Tibial artery (tissue), 4 donors: ENCODE measurements at places on chromosomes 11 and 22.

DNA sequence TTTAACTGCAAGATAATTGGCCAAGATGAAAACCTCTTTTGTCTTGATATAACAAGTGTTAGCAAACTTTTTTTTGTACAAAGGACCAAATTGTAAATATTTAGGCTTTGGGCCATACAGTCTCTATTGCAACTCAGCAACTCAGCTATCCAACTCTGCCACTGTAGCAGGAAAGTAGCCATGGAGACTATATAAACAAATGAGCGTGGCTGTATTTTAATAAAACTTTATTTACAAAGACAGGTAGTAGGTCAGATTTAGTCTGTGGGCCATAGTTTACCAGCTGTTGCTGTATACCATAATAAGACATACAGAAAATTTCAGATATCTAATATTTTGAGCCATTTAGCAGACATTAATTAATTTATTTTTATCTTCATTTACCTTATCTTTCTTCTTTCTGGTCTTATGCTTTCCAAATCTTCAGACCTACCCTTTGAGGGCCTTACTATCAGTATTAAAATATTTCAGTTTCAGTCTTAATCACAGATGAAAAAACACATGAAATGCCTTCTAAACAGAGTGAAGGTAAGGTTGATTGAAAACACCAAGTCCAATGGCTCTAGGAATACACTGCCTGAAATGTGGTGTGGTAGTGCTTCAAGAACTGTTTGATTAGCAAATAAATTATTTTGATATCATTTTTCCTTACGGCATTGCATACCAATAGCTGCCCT lies 256.9 kb upstream of the CTSC start:
- no peak for DNase-seq

GRCh38 chr11:12693479-12694182 lies 19.4 kb downstream of the TEAD1 start:
- peak; percentile 64 for DNase-seq

DNA sequence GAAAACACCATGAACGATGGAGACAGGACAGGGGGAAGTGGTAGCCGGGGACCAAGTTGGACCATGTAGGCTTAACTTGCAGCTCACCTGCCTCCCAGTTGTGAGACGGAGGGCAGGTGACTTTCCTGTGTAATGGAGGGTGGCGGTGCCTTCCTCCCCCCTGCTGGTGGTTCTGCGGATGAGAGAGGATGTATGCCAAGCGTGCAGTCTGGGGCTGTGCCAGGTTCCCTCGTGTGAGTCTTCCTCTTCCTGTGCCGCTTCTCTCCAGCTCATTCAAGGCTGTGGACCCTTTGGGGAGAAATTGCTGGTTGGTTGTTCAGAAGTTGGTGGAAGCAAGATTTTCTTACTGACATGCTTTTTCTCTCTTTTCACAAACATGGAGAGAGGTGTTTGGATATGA lies 35.1 kb downstream of the MPPED1 start:
- DNase-seq, result no peak

- DNase-seq, result peak; percentile 27
Observed at GRCh38 chr11:100863080-100863581, 176.0 kb downstream of the ARHGAP42 start.

- no peak for DNase-seq
Observed at GRCh38 chr11:57397394-57397990, 7.0 kb upstream of the PRG2 start.

DNA sequence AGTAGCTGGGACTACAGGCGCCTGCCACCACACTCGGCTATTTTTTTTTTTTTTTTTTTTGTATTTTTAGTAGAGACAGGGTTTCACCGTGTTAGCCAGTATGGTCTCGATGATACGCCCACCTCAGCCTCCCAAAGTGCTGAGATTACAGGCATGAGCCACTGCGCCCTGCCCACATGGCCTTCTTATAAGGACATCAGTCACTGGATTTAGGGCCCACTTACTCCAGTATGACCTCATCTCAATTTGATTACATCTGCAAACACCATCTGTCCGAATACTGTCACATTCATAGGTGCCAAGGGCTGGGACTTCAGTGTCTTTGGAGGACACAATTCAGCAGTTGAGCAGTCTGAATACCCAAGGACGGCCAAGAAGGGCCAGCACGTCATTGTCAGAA lies 8.2 kb upstream of the PRR5 start:
- DNase-seq, result no peak

DNA sequence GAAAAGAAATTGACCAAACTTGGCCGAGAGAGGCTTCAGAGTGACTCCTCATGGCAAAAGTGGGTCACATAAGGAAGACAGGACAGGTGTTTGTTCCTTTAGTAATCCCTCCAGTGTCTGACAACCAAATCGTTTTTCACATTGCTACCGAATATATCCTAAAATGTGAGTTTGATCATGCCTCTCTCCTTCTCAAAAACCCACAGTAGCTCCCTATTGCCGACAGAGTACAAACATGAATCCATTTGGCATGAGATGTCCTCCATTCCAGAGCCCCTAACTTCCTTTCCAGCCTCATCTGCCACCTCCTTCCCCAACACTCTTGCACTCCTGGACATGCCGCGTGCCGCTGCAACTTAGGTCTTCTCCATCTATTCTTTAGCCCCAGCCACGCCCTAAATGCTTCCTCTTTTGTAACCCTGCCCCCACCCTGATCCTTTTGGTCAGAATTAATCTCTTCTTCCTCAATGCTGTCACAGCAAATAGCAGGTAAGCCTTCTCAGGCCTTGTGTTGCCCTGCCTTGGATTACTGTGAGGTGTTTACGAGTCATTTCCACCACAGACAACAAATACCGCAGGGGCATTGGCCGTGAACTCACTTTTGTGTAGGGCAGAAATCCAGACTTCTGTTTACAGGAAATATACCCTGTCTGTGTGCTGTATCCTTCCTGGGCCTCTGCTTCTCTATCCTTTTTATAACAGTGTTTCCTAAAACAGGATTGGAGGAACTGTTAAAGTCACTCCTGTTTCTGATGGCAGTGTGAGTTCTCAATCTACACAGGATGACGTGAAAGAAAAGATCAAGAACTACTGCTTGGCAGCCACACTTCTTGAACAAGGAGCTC lies 66.0 kb upstream of the FTH1 start:
- DNase-seq, result no peak

- DNase-seq, result no peak
Observed at GRCh38 chr11:20004866-20005265, 155.4 kb downstream of the DBX1 start.

DNA sequence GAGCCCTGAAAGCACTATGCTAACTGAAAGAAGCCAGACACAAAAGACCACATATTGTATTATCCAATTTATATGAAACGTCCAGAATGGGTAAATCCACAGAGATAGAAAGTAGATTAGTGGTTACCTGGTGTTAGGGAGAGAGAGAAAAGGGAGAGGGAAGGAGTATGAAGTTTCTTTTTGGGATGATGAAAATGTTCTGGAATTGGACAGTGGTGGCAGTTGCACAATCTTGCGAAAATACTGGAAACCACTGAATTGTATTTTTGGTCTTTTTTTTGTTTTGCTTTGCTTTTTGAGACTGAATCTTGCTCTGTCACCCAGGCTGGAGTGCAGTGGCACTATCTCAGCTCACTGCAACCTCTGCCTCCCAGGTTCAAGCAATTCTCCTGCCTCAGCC lies 63.5 kb downstream of the MRTFA start:
- no peak for DNase-seq

DNA sequence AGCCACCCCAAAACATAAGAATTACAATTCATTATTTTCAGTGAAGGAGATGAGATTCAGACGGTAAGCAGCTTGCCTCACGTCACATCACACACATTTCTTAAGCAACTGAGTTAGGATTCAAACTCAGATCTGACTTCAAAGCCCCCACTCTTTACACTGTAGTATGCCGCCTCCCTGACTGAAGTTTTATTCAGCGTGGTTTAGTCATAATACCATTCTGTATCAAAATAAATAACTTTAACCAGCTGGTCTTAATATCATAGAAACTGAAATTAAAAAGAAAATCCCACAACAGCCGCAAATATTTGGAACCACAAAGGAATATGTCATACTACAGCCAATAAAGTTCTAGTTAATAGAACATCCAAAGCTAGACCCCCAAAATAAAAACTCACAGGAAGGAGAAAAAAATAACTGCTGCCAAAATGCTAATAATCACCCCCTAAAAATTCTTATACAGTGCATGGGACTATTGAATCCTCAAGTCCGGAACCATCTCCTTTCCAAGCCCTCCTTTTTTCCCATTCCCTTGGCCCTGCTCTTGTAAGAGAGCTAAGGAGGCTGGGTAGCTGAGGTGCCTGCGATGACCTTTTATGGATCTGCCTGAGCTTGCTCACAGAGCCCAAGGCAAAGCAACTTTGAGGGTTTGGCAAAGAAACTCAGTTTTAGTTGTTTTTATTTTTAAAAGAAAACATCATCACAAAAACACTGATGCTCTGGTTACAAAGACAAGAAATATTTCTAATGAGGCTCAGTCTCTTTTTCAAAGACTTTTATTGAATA lies 334.5 kb downstream of the TTC28 start:
- peak; percentile 23 for DNase-seq

GRCh38 chr11:2800655-2801531 lies 84.7 kb downstream of the CDKN1C start:
- DNase-seq, result peak; percentile 55

GRCh38 chr22:47152236-47152635 lies 389.8 kb downstream of the TBC1D22A start:
- no peak for DNase-seq

DNA sequence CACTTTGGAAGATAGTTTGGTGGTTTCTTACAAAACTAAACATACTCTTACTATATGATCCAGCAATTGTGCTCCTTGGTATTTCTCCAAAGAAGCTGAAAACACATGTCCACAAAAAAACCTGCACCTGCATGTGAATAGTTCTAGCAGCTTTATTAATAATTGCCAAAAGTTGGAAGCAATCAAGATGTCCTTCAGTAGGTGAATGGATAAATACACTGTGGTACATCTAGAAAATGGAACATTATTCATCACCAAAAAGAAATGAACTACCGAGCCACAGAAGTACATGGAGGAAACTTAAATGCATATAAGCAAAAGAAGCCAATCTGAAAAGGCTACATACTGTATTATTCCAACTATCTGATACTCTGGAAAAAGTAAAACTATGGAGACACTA lies 569.1 kb upstream of the CCDC90B start:
- DNase-seq, result no peak

- DNase-seq, result no peak
Observed at GRCh38 chr22:44622679-44623078, 79.3 kb upstream of the PRR5 start.

GRCh38 chr11:77522215-77522614 lies 48.3 kb upstream of the PAK1 start:
- no peak for DNase-seq

GRCh38 chr11:36156161-36156816 lies 132.9 kb downstream of the COMMD9 start:
- no peak for DNase-seq

- no peak for DNase-seq
Observed at GRCh38 chr11:64611869-64612646, 21.0 kb downstream of the SLC22A12 start.

DNA sequence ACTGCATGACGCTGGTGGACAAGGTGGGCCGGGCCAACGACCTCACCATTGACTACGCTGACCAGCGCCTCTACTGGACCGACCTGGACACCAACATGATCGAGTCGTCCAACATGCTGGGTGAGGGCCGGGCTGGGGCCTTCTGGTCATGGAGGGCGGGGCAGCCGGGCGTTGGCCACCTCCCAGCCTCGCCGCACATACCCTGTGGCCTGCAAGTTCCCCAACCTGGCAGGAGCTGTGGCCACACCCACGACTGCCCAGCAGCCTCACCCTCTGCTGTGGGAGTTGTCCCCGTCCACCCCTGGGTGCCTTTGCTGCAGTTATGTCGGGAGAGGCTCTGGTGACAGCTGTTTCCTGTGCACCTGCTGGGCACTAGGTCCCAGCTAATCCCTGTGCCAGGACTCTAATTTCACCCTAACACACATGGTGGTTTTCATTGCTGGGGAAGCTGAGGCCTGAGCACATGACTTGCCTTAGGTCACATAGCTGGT lies 49.0 kb upstream of the PPP6R3 start:
- DNase-seq, result no peak

DNA sequence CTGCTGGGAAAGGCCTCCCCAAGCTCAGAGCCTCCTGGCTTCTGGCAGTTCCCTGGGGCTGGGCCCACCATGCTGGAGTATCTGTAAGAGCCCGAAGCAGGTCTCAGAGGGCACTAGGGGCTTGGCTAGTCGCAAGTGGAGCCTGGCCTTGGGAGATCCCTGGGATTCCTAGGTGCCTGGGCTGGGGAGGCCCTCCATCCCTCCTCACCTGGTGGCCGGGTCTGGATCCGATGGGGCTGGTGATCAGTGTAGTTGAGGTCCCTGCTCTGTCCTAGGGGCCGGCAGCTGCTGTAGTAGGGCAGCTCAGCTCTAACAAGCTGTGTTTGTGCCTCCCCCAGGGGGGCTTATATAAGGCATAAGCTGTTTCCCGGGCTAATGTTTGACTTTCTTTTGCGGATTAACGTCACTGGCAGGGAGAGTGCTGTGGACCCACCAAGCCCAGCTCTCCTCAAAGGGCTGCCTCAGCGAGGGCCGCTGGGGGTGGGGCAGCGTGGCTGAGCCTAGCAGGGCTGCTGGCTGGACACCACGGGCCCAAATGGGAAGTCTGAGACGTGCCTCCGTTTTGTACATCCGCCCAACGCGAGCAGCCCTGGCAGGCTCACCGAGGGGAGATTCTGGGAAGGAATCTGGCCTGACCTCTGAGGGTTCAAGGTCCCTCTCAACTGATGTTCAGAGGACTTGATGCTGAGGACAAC lies at the start of gene SLC22A8:
TSS of gene SLC22A8 (minus strand) at position 321 of the 695 bp plus-strand sequence. CDS start 883 bp downstream, outside the sequence.
- DNase-seq, result no peak

DNA sequence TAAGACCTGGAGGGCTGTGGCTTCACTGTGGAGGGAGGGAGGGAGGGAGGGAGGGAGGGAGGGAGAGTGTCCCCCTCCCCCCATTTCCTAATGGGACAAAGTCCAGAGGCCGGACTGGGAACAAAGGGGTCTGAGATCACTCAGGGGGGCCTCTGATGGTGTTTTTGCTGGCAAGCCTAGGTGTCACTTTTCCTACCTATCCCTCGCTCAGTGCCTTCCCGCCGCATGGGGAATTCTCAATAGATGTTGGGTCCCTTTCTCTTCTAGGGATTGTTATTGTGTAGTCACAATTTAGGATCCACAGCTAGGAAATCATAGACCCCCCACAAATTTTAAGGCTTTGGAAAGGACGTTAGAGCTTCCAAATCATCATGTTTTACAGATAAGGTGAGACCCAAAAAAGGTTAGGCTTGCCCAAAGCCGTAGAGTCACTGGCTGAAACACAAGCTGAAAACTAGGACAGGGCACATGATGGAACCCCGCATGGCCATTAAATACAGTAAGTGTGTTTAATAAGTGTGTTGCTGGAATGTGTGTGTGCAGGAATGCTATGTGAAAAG lies 4.8 kb upstream of the FTH1 start:
- DNase-seq, result no peak

DNA sequence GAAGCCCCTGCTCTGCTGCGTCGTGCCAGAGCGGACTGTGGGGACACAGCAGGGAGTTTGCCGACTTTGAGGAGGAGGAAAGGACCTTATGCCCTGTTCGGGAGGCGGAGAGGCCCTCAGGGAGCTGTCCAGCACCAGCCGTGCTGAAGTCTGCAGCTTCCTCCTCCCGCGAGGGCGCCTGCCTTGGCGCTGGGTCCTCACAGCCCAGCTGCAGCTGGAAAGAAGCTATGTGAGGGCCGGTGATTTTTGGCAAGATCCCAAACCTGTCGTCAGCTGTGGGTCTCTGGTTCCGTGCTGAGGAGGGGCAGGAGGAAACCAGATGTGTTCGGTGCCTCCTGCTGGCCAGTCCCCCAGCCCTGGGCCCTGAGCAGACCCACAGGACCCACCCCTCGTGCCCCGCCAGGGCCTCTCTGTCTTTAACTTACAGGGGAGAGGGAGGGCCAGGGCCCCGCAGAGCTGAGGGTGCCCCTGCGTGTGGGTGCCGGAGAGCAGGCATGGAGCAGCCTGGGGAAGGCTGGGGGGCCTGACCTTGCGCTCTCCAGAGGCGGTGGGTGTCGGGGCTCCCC lies 12.0 kb downstream of the BRSK2 start:
- DNase-seq, result peak; percentile 39
